ENCODE measurements at places on chromosomes 5 and 9.
A peak's percentile ranks its signal among the peaks of the same experiment; 100 is the strongest.

DNA sequence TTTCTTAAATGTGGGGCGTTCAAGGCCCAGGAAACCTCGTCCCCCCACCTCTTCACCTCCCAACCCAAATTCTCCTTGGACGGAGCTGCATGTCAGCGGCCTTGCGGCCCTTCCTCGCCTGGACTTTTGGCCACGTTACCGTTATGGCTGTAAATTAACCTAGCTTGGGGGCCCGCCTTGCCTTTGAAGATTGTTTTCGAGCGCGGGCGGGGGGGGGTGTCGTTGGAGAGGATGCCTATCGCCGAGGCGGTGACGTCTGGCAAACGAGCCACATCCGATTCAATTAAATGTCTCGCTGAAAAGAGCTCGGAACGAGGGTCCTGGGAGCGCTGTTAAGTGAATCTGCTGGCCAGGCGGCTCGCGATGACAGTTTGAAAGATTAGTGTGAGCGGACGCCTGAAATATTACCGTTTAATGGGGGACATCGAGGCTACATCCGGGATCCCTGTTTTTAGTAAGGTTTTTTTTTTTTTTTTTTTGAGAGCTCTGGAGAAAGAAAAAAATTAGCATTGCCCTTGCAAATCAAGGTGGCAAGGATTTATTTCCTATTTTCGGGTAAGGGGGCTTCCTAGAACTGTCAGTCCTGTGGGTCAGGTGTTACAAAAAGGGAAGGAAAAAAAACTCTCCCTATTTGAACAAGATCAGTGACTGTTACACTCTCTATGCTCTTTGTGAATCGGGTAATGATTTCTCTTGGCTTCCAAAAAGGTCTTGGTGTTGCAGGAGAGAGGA, 2.3 kb upstream of the NKX2-5 start:
- no peak for DNase-seq

DNA sequence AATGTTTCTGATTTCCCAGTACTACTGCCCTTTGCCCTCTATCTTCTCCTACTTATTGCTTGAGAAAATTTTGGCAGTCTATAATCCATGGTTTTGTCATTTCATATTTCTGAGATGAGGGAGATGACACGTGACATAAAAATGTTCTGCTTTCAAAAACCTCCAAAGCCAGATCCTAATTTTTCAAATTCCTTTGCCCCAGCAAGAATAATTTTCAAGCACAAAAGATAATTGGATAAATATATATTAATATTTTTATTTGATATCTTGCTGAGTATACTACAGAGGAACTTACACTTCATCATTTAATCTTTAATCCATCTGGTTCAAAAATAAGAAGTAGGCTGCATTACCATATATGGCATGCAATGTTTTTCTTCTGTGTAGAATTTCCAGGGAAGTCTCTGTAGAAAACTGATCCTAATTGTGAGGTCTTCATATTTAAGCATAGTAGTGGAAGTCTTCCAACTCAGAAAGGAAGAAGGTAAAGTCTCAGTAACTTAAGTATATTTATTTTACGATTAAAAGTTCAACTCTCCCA, 1738.8 kb downstream of the EFNA5 start:
- DNase-seq: peak; percentile 83

DNA sequence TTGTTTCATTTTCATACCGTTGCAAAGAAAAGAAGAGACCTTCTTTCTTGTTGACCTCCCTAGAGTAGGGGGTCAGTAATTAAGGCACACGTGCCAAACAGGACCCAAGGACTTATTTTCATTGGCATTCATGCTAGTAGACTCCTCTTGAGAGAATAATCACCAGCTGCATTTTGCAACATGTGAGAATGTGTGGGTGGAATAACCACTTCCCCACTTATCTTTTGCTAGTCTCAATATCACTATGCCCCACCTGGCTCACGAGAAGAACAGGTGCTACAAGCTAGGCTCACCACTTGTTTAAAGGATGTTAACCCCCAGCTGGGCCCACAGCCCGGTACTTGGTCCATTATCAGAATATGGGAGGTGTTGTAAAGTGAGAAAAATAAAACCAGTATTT, 460.7 kb upstream of the MEF2C start:
- DNase-seq: peak; percentile 9

GRCh38 chr9:114001410-114001685, 76.8 kb downstream of the AMBP start:
- DNase-seq: no peak

DNA sequence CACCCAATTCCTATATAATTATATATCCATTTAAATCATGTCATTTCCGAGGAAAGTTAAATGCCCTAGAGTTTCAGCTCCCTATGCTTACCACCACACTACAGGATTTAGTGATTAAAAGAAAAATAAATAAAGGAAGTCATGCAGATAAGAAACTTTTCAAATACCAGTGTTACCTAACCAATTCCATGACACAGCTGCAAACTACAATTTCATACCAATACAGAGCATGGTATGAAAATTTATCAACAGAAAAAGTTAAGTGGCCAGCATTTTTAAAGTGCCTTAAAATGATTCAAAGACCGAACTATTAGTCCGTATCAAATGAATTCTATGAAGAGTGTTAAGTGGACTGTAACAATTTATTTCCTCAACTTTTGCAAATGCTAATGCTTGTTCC, 35.9 kb downstream of the CEP120 start:
- no peak for DNase-seq
